Omental fat pad (tissue), 4 donors: ENCODE measurements at places on chromosomes 4 and X.

- DNase-seq, result no peak
Observed at GRCh38 chr4:106868381-106869035, 167.6 kb downstream of the DKK2 start.

GRCh38 chrX:100864657-100865391 lies 9.3 kb downstream of the NOX1 start:
- DNase-seq, result no peak

GRCh38 chr4:76013540-76013939 lies 6.2 kb upstream of the CXCL9 start:
- no peak for DNase-seq

GRCh38 chr4:173436771-173437265 lies 37.9 kb upstream of the SCRG1 start:
- no peak for DNase-seq

DNA sequence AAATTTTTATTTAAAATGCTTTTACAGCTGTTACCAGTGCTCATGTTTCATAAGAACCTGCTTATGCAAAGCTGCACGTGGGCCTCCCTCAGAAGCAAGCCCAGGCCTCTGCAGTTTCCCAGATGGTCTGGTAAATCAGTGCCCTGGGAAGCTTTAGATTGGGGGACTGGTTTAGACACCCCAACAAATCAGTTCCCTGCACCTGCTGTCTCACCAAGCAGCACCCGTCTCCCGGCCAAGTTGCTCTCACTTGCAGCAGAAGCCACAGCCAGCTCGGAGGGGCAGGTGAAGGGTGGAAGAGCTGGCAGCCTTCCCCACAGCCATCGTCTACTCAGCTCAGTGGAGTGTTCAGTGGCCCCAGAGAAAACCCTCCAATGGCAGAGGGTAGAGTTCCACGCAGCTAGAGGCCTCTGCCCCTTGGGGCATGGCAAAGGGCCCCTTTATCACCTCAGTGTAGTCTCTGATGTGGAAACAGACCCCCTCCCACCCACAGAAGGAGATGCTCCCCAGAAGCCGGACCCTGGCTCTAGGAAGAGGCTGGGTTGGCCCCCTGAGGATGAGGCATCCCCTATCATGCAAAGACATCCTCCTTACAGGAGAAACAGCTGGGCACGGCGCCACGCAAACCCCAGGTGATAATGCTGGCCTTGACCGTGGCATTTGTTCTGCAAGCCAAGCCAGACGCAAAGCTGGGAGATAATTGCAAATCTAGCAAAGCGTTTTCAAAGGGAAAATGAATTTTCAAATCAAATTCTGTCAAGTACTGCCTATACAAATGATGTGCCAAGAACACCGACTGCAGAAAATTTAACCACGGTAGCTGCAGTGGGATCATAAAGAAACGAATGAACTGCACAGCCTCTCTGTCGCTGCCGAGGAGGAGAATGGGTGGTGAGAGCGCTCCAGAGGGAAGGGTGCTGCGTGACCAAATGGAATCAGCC lies 51.9 kb downstream of the ZFYVE28 start:
- no peak for DNase-seq

DNA sequence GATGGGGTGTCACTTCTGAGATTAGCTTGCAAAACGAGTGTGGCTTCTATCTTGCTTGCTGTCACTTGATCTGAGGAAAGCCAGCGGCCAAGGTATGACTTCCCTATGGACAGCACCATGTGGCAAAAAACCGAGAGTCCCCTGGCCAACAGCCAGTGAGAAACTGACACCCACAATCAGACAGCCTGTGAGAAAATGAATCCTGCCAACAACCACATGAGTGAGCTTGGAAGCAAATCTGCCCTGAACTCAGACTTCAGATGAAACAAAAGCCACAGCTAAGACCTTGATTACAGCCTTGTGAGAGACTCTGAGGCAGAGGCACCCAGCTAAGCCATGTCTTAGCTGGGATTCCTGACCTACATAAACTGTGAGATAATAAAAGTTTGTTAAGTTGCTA lies 45.5 kb downstream of the PPP1R2C start:
- no peak for DNase-seq
